CD4-positive, alpha-beta T cell treated with Interleukin-15 for 4 hours (primary cell): ENCODE measurements at places on chromosomes 6 and 20.

DNA sequence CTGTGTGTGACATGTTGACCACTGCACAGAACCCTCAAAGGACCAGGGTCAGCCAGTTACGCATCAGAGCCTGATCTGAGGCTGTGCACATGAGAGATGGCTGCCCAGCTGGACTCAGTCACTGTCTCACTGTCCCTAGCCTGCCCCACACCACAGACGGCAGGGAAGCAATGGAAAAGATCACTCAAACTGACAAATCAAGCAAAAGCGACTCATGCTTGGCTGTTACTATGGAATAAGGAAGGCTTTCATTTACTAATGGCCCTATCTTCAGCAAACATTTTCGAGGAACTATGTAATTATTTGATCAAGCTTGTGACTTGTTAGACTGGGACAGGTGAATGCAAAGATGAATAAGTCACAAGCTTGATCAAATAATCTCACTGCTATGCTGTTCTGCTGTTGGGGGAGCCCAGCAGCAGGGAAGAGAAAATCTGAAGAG lies 137.0 kb downstream of the SLC23A2 start:
- DNase-seq = no peak

DNA sequence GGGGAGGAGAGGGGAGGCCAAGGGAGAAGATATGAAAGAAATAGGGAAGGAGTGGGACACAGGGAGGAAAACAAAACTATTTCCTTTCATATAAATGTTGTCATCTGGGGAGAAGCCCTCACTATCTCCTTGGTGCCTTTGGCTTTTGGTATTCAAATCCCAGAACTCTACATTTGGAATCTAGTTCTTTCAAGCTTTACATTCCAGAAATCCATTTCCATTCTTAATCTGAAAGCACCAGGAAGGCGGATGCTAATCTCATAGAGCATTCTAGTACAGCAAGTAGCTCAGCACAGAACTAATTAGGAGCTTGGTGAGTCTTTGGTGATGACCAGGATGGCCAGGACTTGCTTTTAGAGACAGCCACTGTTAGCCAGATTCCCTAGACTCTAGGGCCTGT lies 177.9 kb downstream of the KIF16B start:
- no peak for DNase-seq

GRCh38 chr6:44119704-44120262 lies 7.5 kb downstream of the MRPL14 start:
- DNase-seq = no peak

DNA sequence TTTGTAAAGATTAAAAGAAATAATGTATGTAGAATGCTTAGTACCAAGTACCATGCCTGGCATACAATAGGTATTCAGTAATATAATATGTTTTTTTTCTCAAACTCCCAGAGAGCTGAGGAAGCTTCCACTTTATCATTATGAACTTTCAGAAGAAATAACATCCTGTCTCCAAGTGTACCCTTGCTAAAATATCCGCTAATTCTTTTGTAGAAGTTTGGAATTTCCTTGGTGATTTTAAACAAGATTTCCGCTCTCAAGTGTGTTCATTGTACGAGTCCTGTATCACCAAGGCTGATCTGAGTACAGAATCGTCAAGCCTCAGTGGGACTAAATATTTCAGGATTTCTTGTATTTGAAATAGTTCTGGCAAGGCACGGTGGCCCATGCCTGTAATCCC lies 16.1 kb upstream of the RNF144B start:
- DNase-seq = no peak

GRCh38 chr20:10654630-10655029 lies 19.2 kb downstream of the JAG1 start:
- DNase-seq = no peak

GRCh38 chr6:145953200-145953599 lies 11.0 kb downstream of the SHPRH start:
- no peak for DNase-seq
